Nucleus accumbens (tissue), 56 donors: ENCODE measurements at places on chromosomes 4 and X.

- no peak for DNase-seq
Measured at GRCh38 chr4:144750348-144750747, 104.4 kb downstream of the HHIP start.

GRCh38 chr4:72169861-72170260, 138.1 kb downstream of the NPFFR2 start:
- no peak for DNase-seq

DNA sequence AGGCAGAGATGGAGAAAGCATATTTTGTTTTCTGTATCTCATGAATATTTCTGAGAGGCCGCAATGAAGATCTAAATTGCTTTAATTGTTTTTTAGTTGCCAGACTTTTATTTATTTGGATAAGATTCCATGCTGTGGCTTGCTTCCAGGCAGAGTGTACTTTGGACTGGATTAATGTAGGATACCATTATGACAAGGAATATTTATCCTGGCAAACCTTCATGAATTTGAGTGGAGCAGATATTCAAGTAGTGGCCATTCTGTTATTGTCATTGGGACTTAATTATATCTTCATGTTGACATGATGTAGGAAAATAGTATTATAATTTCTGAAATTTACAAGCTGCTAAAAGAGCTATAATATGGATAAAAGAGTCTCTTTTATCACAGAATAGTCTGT, 182.9 kb downstream of the C4orf33 start:
- DNase-seq, result no peak

DNA sequence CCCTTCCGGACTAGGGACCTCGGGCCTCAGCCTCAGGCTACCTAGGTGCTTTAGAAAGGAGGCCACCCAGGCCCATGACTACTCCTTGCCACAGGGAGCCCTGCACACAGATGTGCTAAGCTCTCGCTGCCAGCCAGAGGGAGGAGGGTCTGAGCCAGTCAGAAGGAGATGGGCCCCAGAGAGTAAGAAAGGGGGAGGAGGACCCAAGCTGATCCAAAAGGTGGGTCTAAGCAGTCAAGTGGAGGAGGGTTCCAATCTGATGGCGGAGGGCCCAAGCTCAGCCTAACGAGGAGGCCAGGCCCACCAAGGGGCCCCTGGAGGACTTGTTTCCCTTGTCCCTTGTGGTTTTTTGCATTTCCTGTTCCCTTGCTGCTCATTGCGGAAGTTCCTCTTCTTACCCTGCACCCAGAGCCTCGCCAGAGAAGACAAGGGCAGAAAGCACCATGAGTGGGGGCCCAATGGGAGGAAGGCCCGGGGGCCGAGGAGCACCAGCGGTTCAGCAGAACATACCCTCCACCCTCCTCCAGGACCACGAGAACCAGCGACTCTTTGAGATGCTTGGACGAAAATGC, at the start of gene WAS:
Gene WAS, plus strand, starts transcription at position 389 of the 572 bp plus-strand sequence. Its CDS starts 55 bp downstream, at position 444.
- DNase-seq, result no peak

- DNase-seq, result no peak
Measured at GRCh38 chr4:133524369-133524768, 375.3 kb downstream of the PCDH10 start.

GRCh38 chr4:1500231-1500965, 94.2 kb upstream of the NKX1-1 start:
- DNase-seq, result no peak

GRCh38 chrX:100643956-100644860, at the start of gene SRPX2:
Gene SRPX2 (plus strand): TSS chrX:100644199. CDS start chrX:100646323, 2,124 bp downstream.
- DNase-seq, result no peak

GRCh38 chr4:75985116-75985515, 5.6 kb downstream of the SDAD1 start:
- DNase-seq, result no peak

GRCh38 chrX:2340991-2341390, 159.8 kb downstream of the DHRSX start:
- no peak for DNase-seq

DNA sequence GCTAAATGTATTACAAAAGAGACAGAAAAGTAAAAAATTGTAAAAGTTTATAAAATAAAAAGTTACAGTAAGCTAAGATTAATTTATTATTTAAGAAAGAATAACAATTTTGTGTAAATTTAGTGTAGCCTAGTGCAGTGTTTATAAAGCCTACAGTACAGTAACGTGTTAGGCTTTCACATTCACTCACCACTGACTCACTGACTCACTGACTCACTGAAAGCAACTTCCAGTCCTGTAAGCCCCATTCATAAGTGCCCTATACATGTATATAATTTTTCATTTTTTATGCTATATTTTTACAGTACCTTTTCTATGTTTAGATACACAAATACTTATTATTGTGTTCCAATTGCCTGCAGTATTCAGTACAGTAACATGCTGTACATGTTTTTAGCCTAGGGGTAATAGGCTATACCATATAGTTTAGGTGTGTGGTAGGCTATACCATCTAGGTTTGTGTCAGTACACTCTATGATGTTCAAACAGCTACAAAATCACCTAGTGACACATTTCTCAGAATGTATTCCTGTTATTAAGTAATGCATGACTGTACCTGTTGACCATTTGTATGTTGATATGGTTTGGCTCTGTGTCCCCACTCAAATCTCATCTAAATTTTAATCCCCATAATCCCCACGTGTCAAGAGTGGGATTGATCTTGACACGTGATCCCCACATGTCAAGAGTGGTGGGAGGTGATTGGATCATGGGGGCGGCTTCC, 57.9 kb downstream of the CFAP299 start:
- DNase-seq, result no peak

DNA sequence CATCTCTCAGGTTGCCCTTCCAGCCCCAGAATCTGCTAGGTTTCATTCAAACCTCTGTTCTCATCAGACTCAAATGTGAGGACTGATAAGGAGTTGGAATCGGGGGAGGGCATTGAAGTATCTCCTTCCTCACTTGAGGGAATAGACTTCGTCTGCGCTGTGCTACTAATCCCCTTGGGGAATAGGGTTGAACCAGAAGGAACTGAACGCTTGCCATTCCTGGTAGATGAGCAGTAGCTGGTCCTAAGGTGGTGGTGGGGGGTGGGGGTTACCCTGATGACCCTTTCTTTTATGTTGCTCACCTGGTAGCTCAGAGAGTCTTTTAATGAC, 692 bp upstream of the SLC9A7 start:
- DNase-seq, result no peak

DNA sequence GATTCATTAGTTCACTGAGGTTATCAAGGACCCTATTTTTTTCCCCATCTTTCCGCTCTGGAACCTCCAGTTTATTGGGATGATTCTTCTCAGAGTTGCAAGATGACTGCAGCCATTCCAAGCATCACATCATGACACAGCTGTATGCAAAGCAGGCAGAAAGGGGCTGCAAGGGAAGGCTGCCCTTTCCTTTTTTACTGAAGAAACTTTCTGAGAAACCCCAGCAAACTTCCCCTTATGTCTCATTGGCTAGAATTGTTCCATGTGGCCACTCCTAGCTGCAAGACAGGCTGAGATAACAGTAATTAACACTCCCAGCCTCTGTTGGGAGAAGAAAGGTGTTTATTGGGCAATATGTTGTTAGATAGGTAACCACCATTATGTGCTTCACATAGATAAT, 102.6 kb downstream of the SATL1 start:
- no peak for DNase-seq

- DNase-seq, result no peak
Measured at GRCh38 chrX:6852869-6853268, 294.6 kb upstream of the STS start.

- no peak for DNase-seq
Measured at GRCh38 chr4:143407474-143407873, 70.8 kb downstream of the GAB1 start.

DNA sequence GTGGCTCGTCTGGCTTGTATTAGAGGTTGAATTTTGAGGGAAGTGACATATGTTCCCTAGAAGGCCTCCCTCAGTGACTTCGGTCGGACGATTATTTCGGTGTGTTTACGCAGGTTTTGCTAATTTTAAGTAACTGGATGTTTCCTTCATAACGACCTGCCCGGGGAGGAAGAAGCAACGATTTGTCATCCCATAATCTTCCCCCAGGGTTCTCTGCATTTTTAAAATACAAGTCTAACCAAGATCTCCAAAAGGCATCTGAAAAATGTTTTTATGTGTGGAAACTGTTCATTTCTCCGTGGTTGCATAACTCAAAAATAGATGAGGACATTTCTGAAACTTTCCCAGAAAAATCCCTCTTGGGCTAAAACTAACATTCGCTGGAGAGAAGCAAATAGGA, 195.4 kb downstream of the SHOX start:
- DNase-seq, result no peak
